ENCODE measurements at places on chromosomes 11 and 22. TPM values are rescaled to one million over a fixed set of nuclear protein-coding genes. Genes with fewer than 3 reads are reported as not detected.
A peak's percentile ranks its signal among the peaks of the same experiment; 100 is the strongest.

DNA sequence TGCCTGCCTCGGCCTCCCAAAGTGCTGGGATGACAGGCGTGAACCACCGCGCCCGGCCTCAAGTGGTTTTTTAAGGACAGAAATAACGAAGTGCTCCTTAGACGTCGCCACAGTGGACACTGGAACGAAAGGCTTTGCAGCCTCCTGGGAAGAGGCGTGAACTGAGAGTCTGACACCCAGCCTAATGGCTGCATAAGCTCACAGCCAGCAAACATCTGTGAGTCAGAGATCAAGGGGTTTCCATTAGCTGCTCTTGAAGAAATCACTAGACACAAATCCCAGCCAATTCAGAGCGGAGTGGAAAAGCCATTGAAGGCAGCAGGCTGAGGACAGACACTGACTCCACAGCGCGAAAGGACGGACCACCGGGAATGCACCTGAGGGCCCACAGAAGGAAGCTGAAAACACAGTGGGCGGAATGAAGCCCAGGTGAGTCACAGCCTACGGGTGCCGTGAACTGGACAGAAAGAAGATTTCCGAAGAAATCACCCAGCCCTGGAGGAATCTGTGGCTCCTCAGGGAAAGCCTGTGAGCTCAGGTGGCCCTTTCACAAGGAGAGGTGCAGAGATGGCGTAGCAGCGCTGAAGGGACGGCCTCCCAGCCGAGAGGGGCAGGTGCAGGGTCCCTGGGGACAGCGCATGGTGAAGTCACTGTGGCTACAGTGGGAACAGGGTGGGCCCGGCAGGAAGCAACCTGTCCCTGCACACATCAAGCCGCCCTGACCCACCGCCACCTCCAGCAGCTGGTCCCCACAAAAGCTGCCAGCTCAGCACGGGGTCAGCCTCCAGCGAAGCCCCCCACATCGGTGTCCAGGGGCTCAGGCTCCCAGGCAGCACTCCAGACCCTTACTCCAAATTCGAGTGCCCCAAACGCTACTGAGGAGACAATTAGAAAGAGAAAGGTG is 11.6 kb downstream of the LMNTD2 start:
- no peak overlapping the region for H3K4me3 ChIP-seq
- peaks cover 5% of the 10 kb centered on the region for H3K27me3 ChIP-seq
- no peak for DNase-seq
- no peak overlapping the region for H3K27ac ChIP-seq

DNA sequence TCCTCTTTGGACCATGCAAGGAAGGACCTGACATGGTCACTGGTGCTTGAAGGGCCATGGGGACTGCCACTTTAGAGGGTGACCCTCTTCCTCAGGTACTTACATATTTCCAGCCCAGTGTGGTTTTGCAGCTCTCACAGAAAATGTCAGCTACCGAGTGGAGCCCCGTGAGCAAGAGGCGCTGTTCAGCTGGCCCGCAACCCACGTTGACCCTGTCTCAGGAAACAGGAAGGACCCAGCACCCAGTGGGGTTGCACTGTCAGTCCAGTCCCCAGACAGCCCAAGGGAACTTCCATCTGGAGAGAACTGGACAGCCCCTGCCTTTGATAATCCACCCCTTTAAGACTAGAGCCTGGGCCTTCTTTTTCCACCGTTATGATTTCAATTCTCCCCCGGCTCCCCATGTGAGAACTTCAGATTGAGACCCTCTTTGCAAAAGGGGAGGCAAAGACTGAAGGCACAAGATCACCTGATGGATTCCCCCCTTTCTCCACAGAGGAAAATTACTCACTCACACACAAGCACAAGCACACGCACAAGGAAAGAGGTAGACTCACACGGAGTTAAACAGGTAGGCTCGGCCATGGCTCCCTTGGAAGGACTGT is 3.4 kb downstream of the YPEL4 start:
- no peak overlapping the region for H3K27ac ChIP-seq
- DNase-seq = no peak
- peaks cover 56% of the 10 kb centered on the region for H3K27me3 ChIP-seq
- H3K4me3 ChIP-seq = no peak overlapping the region

- no peaks in the 10 kb centered on the region for H3K4me1 ChIP-seq
- H3K4me3 ChIP-seq = no peak overlapping the region
- H3K27me3 ChIP-seq = no peaks in the 10 kb centered on the region
- peak; percentile 61 for DNase-seq
Measured at GRCh38 chr11:56522008-56522407, 21.0 kb downstream of the OR5M11 start.

- H3K36me3 ChIP-seq = no peaks in the 10 kb centered on the region
- no peak for DNase-seq
- H3K4me3 ChIP-seq = no peak overlapping the region
- no peaks in the 10 kb centered on the region for H3K27me3 ChIP-seq
- no peaks in the 10 kb centered on the region for H3K4me1 ChIP-seq
Measured at GRCh38 chr11:74185285-74185684, 14.2 kb downstream of the PPME1 start.

- no peak for DNase-seq
- H3K27me3 ChIP-seq = no peaks in the 10 kb centered on the region
- no peak overlapping the region for H3K27ac ChIP-seq
Measured at GRCh38 chr11:78217650-78218541, 29.2 kb downstream of the USP35 start.

GRCh38 chr22:27613099-27614005 is 188.2 kb downstream of the MN1 start:
- H3K4me3 ChIP-seq = no peak overlapping the region
- no peaks in the 10 kb centered on the region for H3K36me3 ChIP-seq
- H3K4me1 ChIP-seq = no peaks in the 10 kb centered on the region
- peaks cover 30% of the 10 kb centered on the region for H3K27me3 ChIP-seq
- no peak overlapping the region for H3K27ac ChIP-seq
- DNase-seq = no peak

Gene SLN
- polyA plus RNA-seq = 6.2 TPM

GRCh38 chr11:113147249-113147648 is 167.1 kb upstream of the TTC12 start:
- H3K36me3 ChIP-seq = no peaks in the 10 kb centered on the region
- no peak for DNase-seq
- no peak overlapping the region for H3K27ac ChIP-seq

- no peak overlapping the region for H3K4me3 ChIP-seq
- H3K27ac ChIP-seq = no peak overlapping the region
- no peaks in the 10 kb centered on the region for H3K36me3 ChIP-seq
- no peaks in the 10 kb centered on the region for H3K27me3 ChIP-seq
- no peak for DNase-seq
- peaks cover 19% of the 10 kb centered on the region for H3K4me1 ChIP-seq
Measured at GRCh38 chr11:44570411-44571155, 5.1 kb downstream of the CD82 start.

Gene CABP4
- polyA plus RNA-seq = 1.1 TPM

Gene OR8D1
- not detected for polyA plus RNA-seq

Measured in small intestine (tissue), 16 donors.